Kidney (tissue), 22 donors: ENCODE measurements at places on chromosomes 16 and 17. TPM values are rescaled to one million over a fixed set of nuclear protein-coding genes. Genes with fewer than 3 reads are reported as not detected.

GRCh38 chr16:73610605-73611156 is 562.8 kb upstream of the ZFHX3 start:
- no peak for DNase-seq

GRCh38 chr17:77375917-77376651 is 235.3 kb downstream of the SEC14L1 start:
- DNase-seq = no peak

- DNase-seq = no peak
Measured at GRCh38 chr16:56518425-56518824, 1.4 kb downstream of the BBS2 start.

- no peak for DNase-seq
Measured at GRCh38 chr16:681746-682427, 1.7 kb downstream of the STUB1 start.

DNA sequence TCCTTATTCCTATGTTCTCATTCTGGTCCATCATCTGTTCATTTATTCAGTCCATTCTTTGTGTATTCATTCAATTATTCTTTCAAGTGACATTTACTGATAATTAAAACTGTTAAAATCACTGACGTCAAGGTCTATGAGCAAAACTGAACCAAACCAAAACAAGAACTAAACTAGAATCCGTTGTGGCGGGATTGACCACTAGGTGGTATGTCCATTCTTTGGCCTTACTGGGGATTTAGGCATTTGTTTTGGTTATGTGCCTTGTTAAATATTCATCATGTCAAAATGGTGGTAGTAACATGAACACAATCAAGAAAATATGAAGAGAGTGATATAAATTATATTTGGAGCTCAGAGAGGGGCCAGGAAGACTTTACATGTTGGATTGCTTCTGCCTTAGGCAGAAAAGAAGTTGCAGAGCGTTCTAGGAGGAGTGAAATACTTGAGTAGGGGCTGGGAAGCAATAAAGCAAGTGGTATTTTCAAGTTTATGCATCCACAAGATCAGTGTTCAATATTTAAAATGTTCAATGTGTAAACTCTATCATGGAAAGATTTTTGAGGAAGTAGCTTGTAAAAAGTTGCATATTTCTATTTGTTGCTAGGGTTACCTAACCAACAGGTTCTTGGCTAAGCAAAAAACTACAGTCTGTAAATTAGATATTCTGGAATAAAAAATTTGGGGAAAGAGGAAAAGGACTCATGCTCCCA is 129.0 kb downstream of the CDH13 start:
- DNase-seq = no peak

DNA sequence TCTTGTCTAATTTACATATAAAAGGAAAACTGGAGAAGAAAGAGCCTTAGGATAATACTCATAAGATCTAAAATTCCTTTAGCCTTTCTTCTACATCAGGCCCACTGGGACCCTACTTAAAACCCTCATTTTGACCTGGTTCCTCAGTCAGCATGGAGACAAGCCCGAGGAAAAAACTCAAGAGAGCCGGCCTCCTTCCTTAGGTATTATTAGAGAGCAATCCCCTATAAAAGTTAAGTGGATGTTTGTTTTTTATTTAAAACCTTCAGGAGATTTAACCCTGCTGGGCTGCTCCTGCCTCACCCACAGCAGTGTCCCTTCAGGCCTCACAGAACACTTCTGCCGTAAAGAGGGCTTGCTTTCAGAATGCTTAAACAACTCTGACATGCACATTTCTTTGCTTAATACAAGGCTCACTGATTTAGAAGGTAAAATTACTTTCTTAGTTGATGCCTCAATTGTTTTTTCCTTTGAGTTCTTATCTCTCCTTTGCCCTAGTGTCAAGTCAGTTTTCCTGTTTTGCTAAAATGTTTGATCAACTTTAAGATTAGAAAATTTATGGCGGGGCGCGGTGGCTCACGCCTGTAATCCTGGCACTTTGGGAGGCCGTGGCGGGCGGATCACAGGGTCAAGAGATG is 145.6 kb upstream of the TBX2 start:
- no peak for DNase-seq

- no peak for DNase-seq
Measured at GRCh38 chr16:67311607-67312488, 14.7 kb downstream of the KCTD19 start.

DNA sequence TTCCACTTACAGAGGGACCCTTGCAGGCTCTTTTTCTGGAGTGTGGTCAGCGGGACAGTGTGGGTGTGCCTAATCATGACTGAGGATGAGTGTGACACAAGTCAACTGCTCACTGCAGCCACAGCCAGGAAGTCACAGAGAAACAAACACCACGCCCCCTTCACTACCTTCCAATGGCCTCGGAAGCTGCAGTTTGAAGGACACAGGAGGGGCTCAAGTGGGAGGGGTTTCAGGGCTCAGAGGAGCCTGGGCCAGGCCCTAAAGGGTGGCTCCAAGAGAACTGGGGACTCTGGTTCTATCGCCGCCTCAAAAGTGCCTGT is 116.2 kb upstream of the SDK2 start:
- no peak for DNase-seq

- no peak for DNase-seq
Measured at GRCh38 chr17:11610999-11611566, 12.8 kb downstream of the DNAH9 start.

GRCh38 chr17:53628011-53628410 is 194.7 kb upstream of the KIF2B start:
- no peak for DNase-seq

DNA sequence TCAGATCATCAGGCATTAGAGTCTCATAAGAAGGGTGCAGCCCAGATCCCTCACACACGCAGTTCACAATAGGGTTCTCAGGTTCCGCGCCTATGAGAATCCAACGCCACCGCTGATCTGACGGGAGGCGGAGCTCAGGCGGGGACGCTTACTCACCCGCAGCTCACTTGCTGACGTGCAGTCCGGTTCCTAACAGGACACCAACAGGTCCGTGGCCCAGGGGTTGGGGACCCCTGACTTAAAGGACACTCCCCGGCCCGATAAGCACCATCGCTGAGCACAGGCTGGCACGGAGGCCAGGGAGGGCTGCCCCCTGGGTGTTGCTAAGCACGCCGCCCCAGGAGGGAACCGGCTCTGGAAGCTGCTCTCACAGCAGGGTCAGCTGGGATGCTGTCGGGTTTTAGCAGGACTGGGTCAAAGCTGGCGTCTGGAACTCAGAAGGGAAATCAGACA is 30.1 kb upstream of the BAHCC1 start:
- DNase-seq = peak; percentile 79

DNA sequence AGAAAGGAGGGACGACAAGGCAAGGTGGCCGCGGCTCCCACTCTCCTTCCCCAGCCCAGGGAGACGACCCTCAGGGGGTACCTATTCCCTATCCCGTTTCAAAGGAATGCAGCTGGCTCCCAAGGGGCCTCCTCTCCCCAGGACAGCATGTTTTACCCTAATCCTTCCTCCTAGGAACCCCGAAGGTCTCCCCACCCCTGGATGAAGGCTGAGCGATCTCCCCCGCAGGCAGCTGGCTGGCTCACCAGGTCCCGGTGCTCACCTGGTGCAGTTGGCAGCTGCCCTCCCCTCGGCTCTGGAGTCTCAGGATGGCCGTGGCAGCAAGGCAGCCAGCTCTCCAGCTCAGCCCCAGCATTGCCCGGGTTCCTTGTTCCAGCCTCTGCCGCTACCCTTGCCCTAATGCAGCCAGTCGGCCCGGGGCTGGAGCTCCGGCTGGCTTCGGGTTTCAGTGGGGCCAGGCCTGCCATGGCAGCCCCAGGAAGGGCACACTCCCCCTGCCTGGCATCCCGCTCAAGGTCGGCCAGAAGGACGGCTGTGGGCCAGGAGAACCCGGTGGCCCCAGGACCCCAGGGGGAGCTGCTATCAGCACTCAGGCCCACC is 4.6 kb downstream of the CLUH start:
- DNase-seq = peak; percentile 68

DNA sequence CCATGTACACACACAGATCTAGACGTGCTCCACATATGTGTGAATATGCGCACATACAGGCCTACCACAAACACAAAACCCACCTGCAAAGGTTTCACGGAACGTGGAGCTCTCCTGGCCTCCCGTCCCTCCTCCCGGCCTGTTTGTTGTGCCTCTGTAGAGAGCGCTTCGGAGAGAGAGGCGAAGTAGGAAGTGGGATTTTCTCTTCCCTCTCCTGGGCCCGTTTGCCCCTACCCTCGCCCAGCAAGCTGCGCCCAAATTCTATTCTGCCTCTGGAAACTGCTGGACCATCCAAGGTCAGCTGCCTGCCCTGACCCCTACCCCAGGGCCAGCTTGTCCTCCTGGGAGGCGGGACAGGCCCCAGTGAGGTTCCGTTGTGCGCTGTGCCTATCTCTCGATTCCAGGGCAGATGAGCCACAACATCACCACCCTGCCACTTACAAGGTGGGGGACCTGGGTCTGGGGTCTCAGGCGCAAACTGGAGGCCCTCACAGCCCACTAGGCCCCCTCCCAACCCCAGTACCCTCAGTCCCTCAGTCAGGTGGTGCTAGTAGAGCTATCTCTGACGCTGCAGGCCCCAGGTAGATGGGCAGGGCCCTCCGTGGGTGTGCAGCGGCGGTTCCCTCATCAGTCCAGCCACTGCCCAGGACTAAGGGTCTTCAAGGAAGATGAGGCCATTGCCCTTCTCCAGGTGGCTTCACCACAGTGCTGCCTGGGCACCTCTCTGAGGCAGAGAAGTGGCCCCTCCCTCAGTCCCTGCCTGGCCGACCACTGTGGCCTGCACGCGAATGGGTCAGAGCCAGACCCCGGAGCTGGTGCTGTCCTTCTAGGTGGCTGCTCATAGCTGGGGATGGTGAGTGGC is 54.2 kb downstream of the BEAN1 start:
- DNase-seq = no peak

- DNase-seq = no peak
Measured at GRCh38 chr16:79283578-79283977, 317.0 kb downstream of the MAF start.

DNA sequence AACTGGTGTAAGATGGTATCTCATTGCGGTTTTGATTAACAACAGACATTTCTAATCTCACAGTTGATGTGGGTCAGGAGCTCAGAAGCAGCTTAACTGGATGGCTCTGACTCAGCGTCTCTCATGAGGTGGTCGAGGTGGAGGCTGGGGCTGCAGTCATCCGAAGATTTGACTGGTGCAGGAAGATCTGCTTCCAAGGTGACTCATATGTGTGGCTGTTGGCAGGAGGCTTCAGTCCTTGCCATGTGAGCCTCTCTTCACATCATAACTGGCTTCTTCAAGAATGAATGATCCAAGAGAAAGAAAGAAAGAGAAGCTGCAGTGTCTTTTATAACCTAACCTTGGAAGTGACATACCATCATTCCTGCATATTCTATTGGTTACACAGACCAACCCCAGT is 376.1 kb downstream of the SEC14L1 start:
- no peak for DNase-seq

- no peak for DNase-seq
Measured at GRCh38 chr16:78421181-78421708, 321.8 kb downstream of the WWOX start.

DNA sequence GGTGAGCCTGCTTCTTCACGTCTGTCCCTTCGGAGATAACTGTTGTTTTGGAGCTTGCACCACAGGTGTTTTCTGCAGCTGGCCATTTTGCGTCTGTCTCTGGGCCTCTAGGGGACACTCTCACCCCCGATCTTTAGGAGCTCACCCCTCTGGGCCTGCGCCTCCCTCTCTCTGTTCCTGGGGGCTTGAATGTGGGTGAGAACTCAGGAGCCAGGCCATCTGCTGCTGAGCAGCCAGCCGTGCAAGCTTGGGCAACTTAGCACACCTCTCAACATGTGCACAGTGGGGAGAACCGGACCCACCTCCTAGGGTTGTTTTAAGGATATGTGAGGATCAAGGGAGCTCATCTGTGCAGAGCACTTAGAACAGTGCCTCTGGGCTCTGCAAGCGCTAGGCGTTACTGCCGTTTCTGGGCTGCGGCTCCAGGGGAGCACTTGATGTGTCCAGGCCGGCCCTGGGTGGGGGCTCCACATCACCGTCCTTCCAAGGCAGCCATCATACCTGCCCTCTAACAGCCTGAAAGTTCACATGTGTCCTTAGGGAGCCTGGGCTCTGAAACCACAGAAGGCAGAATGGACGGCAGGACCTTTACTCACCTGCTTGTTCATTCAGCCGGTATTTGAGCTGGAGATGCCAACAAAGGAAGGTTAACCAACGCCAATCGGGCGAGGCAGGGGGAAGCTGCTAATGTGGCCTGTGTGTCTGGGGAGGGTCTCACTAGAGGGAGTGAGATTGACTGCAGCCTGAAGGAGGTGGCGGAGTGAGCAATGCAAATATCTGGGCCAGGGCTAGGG is 66.3 kb downstream of the MRC2 start:
- DNase-seq = no peak

DNA sequence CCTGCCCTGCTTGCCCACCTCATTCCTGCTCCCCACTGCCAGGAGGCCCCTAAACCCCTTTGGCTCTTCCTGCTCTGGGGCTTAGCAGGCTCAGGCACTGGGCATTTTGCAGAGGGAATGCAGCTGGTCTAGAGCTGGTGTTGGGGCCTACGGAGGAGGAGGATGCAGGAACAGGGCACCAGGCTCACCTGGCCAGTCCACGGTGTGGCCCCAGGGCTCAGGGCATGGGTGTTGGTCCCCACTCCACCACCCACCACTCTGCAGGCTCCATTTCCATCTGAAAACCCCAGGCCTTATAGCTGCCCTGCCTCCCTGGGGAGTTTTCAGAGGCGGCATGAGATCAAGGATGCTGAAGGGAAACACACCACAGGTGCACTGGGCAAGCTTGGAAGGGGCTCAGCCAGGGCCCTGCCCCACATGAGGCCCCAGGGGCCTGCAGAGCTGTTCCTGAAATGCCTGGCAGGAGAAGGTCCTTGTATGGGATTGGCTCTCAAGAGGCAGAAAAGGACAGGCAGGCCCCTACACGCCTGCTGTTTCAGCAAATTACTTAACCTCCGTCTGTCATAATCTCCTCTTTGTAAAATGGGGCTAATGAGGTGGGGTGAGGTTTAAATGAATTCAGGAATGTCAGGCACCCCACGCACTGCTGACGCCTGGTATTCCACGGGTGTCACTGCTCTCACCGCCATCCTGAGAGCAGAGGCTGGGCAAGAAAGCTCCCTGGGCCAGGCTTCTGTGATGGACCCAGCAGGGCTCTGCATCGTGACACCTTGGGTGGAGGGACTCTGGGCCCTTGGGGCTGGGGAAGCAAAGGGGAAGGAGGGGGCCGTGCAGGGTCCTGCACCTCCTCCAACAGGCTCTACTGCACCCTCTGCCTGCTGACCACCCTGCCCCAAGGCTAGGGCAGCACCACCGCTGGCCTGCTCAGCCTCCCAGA is 9.3 kb downstream of the SLC47A2 start:
- no peak for DNase-seq

LASP1 gene
- 62.5 TPM for polyA plus RNA-seq

SLC46A1 gene
- 9.7 TPM for polyA plus RNA-seq

VTN gene
- polyA plus RNA-seq = 3.5 TPM

TM4SF5 gene
- 31.3 TPM for polyA plus RNA-seq

TOM1L1 gene
- polyA plus RNA-seq = 57.7 TPM

ABCA9 gene
- polyA plus RNA-seq = 0.45 TPM

GH1 gene
- polyA plus RNA-seq = not detected

LAT gene
- polyA plus RNA-seq = 8.3 TPM

CTRB1 gene
- not detected for polyA plus RNA-seq

SLFN13 gene
- polyA plus RNA-seq = 3.1 TPM

C16orf96 gene
- polyA plus RNA-seq = 0.13 TPM

NACA2 gene
- not detected for polyA plus RNA-seq

NME1 gene
- 112 TPM for polyA plus RNA-seq
